Stimulated activated CD8-positive, alpha-beta memory T cell treated with anti-CD3 and anti-CD28 coated beads, Interleukin-7, amount 100 ng/mL, for 1 hour (primary cell): ENCODE measurements at places on chromosomes 5 and 9.

DNA sequence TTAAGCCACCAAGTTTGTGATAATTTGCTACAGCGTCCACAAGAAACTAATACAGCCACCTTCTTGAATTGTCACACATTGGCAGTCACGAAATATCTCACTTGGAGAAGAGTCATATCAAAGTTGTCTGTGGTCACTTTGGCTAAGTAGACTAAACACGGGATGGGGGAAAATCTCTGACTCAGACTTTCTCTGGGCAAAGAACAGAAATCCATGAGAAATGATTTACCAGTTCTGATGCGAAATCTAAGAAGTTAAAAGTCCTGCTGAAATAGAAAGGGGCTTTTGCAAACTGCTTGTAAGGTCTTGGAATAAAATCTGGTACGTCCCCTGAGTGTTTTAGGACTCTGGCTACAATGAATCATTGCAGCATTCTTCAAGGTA, 158.4 kb downstream of the COL23A1 start:
- DNase-seq = no peak

GRCh38 chr9:12819436-12820185, 44.8 kb downstream of the LURAP1L start:
- no peak for DNase-seq

DNA sequence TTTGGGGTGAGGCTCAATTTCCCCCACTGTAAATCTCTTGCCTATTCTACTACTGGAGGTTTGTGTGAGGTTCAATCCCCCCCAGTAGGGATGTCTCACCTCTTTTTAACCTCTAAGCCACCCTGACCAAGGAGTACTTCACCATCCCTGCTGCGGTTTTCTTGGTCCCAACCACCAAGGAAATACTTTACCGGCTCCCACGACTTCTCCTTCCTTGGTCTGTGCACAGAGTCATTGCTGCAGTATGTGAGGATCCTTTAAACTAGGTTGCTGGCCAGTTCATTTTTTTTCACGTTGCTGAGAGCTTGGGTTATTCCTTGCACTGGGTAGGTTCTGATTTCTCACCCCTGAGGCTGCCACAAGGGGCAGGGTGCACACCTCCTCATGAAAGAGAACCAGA, 22.5 kb upstream of the HMGCS1 start:
- DNase-seq = no peak

DNA sequence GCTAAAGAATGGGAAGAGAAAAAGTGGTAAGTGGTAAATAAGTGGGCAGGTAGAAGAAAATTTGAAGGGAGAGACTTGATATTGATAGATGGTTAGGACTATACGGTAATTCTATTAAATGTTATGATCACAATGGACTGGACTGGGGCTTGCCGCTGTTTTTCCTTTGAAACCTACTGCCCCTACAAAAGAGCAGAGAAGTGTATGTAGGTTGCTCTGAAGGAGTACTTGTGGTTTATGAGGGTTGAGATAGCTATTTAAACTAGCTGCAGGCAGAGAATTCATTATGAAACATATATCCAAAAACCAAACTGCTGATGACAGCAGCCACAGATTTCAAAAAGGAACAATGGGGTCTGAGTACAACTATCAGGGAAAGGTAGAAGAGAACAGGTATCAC, 16.8 kb upstream of the HK3 start:
- DNase-seq = no peak

- no peak for DNase-seq
Observed at GRCh38 chr5:170466988-170467707, 36.7 kb upstream of the KCNIP1 start.

DNA sequence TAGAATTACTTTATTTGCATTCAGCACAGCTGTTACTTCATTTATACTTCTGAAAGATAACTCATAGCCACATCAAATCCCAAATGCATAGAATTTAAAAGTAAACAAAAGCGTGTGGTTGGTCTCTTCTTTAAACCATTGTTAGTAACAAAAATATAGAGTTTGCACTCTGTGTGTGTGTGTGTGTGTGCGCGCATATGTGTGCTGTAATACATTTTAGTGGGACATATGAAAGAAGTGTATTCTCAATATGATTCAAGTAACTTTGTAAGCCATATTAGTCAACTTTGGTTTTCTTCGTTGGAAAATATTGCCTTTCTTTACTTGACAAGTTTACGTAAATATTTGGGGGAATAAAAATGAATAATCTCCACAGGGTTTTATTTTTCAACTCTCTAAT, 106.1 kb upstream of the PRRC1 start:
- DNase-seq = no peak

DNA sequence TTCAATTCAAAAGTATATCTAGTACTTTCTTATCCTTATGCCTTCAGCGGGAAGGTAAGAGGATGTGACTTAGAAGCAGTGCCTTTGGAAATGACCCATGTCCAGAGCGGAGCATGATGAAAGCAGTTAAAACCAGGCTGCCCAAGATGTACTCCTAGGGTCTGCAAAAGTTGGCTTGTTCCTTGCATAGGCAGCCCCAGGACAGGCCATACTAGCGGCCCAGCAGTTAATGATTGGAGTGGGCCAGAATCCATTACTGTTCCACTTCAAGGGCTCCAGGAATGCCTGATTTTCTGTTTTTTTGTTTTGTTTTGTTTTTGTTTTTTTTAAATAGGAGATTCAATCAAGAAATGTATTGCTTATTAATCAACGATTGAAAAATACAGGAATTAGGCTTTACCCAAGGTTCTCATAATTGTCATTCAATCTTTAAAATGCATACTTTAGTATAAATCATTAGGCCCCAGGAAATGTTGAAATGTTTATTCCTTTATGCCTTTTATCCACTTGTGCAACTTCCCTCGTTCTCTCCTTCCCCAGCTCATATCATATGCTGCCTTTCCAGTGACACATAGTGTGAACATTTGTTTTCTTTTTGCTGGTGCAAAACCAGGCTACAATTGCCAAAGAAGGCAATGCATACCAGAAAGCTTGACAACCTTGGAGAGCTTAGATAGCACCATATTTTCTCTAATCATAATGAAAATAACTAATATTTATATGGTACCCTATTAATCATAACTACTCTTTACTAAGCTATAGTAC, 190.8 kb downstream of the ARHGEF28 start:
- DNase-seq = no peak

- no peak for DNase-seq
Observed at GRCh38 chr9:137657606-137658005, 38.8 kb downstream of the EHMT1 start.
